ENCODE measurements at places on chromosomes 5 and 9.

DNA sequence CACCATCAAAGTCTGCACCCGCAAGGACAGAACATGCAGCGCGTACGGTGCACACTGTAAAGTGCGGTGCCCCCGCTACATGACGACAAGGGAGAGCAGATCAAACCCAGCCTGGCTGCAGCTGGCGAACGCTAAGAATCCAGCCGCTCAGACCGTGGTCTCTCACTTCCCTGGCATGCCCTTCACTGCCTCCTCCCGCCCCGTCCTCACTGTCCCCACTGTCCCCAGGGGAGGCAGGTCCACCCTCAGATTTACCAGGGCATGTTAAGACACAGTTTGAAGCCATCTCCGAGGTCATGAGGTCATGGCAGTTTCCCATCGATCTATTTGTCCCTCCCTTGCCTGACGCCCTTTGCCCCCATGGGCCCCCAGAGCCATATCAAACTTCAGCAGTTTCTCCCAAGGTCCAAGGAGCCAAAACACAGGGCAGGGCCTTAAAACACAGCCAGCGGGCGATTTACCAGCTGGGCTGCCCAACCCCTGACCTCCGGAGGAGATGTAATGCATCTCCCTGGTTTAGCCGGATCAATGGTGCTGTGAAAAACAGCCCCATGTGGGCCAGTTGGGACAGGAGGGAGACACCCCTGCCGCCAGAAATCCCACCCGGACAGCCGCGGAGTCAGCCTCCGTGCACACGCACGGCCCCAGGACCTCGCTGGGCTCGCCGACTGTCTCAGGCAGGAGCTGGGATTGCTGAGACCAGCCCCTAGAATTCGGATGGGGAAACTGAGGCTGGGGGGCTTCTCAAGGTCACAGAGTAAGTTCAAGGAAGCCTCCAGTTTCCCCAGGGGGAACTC, 52.3 kb upstream of the FUBP3 start:
- no peak for DNase-seq

GRCh38 chr5:113170707-113171106, 194.1 kb downstream of the DCP2 start:
- no peak for DNase-seq

DNA sequence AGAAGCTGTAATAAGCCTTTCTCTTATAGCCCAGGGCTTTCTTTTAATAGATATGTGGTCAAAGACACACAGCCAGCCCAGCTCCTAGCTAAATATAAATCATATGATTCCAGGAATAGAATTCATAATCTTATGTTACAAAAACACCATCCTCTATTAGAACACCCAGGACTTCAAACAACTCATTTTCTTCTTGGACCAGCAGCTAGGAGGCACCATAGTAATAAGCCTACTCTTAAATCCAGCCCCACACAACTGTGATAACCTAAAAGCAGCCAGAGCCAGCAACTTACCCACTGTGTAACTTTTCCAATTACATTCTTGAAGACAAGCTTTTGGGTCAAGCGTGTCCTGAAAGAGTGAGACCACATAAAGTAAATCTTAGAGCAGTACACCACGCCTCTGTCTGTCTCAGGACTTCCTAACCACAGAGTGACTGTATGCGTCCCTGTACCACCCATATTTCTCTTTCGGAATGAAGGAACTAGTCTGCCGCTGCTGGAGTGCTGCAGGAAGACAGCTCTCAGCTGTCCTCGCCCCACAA, 223.8 kb downstream of the TLE1 start:
- DNase-seq, result no peak

DNA sequence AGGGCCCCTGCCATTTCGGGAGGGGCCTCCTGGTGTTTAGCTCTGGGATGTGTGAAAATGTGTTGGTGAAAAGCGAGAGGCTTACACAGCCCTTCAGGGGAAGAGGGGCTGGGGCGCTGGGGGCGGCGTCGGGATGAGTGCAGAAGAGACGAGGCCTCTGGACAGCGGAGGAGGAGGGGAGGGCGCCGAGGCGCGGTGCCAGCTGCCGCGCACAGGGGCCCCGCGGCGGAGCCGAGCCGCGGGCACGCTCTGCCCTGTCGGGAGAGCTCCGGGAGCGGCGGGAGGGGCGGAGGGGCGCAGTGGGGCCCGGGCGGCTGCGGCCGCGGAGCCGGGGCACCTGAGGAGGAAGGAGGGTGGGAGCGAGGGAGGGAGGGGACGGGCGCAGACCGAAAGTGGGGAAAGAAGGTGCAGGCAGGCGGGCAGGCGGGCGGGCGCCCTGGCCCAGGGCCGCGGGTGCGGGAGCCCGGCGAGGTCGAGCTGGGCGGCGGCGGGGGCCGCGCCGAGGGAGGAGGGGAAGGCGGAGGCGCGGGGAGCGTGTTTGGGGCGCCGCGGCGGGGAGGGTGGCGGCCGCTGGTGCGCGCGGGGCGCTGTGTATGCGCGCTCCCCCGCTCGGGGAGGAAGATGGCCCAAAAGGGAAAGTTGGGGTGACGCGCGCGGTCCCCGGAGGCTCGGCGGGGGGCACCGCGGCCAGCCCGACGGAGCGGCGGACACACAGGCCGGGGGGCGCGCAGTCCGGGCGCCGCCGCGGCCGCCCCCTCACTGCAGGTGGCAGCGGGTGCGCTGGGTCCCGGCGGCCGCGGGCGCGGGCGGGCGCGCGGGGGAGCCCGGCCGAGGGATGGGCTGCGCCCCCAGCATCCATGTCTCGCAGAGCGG, at the start of gene PDE8B:
Gene PDE8B (plus strand): TSS at position 590 of the 873 bp plus-strand sequence. CDS start 246 bp downstream, at position 836.
- peak; percentile 20 for DNase-seq

DNA sequence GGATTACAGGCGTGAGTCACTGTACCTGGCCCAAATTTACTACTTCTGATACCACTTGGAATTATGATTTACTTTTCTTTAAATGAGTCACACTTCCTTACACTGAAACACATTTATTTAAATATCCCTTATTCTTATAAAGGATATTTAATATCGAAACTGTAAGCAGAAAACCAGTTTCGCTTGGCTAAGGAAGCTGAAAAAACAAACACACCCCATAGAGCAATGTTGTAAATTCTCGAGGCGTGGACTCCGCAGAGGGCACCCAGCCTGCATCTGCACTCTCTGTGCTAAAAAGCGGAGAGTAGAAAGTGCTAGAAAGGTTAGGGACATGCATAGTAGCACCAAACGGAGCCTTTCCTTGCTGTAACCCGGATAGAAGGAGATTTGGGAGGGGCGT, 86.5 kb downstream of the HMCN2 start:
- DNase-seq, result no peak

DNA sequence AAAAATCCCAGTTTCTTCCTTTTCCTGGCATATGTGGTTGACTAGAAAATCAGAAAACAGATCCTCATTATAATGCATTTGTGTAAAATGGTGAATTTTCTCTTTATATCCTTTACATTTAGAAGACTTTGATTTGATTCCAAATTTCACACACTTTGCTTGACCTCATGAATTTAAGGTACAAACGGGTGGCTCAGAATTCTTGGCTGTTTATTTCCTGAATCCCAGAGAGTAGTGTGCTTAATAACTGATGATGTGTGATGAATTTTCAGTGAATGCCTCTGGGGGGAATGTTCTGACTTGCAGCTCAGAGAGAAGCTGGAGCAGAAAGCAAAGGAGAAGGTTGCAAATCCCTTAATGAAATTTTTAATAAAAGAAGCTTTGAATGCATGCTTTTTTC, 126.8 kb downstream of the SPATA31D1 start:
- no peak for DNase-seq

- DNase-seq, result no peak
Observed at GRCh38 chr9:111984086-111984802, 87.6 kb downstream of the UGCG start.

GRCh38 chr9:5364294-5365024, 24.8 kb upstream of the RLN1 start:
- no peak for DNase-seq

DNA sequence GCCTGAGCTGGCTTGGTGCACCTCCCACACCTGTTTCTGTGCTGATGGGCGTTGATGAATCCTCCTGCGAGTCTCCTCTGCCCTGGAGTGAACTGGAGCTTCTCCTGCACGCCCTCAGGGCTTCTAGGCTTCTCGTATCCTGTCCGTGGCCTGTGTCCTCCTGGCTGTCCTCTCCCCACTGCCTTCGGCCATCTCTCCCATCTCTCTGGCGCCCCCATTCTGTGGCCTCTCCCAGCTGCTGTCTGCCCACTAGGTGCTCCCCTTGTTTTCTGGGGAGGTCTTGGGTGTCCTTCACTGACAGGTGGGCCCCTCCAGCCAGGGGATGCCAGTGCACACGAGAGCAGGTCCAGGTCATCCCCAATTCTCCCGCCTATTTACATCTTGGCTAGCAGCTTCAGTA, 28.8 kb downstream of the AHRR start:
- no peak for DNase-seq

DNA sequence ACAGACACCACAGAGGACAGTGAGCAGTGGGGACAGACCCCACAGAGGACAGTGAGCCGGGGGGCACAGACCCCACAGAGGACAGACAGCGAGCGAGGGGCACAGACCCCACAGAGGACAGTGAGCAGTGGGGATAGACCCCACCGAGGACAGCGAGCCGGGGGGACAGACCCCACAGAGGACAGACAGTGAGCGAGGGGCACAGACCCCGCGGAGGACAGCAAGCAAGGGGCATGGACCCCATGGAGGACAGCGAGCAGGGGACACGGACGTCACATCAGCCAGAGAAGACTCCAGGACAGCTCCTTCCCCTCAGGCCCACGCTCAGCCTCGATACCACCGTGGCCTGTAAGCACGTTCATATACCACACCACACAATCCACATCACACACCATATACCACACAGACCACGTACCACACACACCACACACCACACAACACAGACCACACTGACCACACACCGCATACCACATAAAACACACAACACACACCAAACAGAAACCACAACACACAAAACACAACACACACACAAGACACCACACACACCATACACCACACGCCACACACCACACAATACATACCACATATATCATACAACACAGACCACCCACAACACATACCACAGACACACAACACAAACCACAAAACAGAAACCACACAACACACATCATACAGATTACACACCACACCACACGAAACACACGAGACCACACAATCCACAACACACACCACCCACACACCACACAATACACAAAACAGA, 5.2 kb upstream of the ZDHHC11 start:
- DNase-seq, result no peak

DNA sequence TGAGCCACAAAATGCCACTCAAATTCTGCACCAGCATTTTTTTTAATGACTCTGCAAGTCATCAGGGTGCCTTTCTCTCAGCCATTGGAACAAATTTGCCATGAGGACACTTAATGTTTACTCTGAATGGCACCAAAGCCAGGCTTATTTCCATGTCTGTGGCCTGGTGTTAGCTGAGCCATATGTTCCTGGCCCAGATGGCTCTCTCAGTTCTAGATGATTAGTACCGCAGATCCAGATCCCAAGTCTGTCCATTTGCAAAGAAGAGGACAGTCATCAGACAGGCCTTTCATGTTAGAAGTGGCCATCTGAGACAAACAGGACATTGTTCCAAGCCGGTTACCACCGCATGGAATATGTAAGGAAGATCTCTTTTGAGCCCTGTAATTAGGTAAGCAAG, 70.3 kb downstream of the INSYN2B start:
- DNase-seq, result no peak

- DNase-seq, result no peak
Observed at GRCh38 chr5:158880483-158881001, 219.2 kb downstream of the EBF1 start.

GRCh38 chr9:128285033-128285784, 9.1 kb downstream of the SWI5 start:
- no peak for DNase-seq

GRCh38 chr5:152595405-152595804, 190.3 kb upstream of the NMUR2 start:
- no peak for DNase-seq

GRCh38 chr5:164581889-164582288, 1076.5 kb downstream of the MAT2B start:
- DNase-seq, result no peak

DNA sequence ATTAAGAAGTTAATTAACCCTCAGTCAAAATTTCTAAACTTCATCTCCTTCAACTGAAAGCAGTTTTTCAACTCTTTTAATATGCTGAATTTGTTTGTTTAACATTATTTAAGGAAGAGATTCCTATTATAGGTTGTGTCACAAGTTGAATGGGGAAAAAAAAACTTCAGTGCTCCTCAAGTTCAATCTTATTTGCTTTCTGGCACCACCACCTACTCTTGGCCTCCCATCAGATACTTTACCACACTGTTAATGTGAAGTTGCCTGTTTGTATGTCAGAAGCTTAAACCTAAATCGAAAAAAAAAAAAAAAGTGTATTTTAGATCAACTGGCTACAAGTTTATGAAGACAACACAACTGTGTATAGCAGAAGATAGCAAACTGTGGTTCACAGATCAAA, 4.1 kb upstream of the DOCK2 start:
- DNase-seq, result no peak

DNA sequence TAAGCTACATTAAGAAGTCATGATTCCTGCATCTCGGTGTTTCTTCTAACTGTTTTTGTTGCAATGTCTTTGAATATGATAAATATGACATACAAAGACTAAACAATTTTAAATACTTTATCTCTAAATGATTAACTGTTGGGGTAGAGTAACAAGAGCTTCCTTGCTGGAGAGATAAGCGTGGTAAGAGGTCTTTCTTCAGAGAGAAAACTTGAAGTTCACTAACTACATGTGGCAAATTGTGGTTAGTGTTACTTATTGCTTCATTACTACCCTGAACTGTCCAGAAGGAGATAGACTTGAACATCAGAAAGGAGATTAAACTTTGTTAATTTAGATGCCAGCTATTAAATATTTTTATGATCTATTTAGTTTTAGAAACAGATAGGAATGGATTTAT, 7.0 kb upstream of the ARSB start:
- no peak for DNase-seq

- no peak for DNase-seq
Observed at GRCh38 chr9:111833941-111834340, 39.2 kb upstream of the SHOC1 start.

GRCh38 chr5:128904805-128905567, 60.3 kb upstream of the SLC27A6 start:
- no peak for DNase-seq

DNA sequence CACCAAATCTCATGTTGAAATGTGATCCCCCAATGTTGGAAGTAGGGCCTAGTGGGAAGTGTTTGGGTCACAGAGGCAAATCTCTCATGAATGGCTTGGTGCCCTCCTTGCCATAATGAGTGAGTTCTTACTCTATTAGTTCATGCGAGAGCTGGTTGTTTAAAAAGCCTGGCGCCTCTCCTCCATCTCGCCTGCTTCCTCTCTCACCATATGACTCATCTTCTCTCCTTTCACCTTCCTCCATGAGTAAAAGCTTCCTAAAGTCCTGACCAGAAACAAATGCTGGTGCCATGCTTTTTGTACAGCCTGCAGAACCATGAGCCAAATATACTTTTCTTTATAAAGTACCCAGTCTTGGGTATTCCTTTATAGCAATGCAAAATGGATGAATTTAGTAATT, 20.9 kb upstream of the ARHGAP26 start:
- no peak for DNase-seq

GRCh38 chr5:133930061-133930812, 38.2 kb downstream of the C5orf15 start:
- DNase-seq, result no peak

- DNase-seq, result no peak
Observed at GRCh38 chr5:136309932-136310598, 55.3 kb downstream of the TRPC7 start.
